ENCODE measurements at places on chromosomes 6 and 20.

GRCh38 chr20:10594296-10594868 lies 79.4 kb downstream of the JAG1 start:
- DNase-seq: no peak

- DNase-seq: no peak
Measured at GRCh38 chr6:159700970-159701369, 7.9 kb upstream of the SOD2 start.

GRCh38 chr6:136137008-136137692 lies 113.0 kb downstream of the MTFR2 start:
- DNase-seq: no peak

- no peak for DNase-seq
Measured at GRCh38 chr6:119768201-119768600, 418.6 kb upstream of the MAN1A1 start.

GRCh38 chr20:58366866-58367265 lies 22.2 kb upstream of the VAPB start:
- DNase-seq: no peak

DNA sequence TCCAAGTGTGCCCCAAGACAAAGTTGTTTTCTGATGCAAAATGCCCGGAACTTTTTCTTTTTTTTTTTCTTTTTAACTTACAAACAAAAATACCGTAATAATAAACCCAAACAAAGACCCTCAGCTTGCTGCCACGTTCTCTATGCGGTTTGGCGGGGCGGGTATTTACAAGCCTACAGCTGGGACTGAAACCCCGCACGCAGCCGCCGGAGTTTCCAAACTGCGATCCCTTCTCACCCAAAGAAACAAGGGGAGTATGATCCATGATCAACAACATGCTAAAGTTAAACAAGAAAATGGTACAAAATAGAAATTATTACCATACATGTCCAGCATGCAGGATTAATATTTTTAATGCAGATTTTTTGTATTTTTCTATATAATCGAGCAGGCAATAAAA lies 2.1 kb downstream of the MAFB start:
- no peak for DNase-seq

GRCh38 chr6:163777716-163778115 lies 363.2 kb downstream of the QKI start:
- DNase-seq: no peak

DNA sequence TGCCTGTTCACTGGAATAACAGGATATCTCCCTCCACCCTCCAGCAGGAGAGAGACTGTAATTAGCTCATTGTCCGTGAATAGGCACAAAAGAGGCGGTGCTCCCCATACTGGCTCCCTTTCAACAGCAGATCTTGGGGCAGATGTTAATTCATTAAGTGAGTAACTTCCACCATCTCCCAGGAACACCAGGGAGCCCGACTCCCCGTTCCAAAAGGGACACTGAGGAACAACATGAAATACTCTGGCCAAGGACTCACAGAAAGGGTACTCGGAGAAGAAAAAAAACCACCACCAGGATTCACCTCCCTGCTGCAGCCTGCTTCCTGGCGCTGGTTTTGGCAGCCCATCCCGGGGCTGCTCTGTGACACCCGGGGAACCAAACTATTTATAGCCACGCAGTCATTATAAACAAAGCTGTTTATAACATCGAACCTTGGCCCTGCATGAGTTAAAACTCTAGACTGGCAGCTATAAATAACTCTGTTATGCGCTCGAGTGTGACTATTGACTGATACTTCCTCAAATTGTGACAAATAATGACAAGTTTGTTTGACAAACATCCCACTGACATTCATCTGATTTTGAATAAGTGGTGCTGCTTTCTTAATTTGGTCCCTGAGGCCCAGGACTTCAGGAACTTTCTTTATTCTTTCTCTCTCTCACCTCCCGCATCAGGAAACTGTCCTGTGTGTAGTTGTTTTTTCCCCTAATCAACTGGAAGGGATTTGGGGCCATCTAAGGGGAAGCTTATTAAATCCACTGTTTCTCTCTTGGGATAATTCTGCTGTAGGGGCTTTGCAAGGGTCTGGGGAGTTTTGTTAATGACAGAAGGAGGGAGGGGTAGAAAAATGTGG lies 521.6 kb downstream of the CD83 start:
- peak; percentile 37 for DNase-seq

GRCh38 chr6:123802351-123802696 lies 1.3 kb upstream of the NKAIN2 start:
- DNase-seq: no peak

- DNase-seq: no peak
Measured at GRCh38 chr6:169289619-169290339, 36.1 kb upstream of the THBS2 start.

DNA sequence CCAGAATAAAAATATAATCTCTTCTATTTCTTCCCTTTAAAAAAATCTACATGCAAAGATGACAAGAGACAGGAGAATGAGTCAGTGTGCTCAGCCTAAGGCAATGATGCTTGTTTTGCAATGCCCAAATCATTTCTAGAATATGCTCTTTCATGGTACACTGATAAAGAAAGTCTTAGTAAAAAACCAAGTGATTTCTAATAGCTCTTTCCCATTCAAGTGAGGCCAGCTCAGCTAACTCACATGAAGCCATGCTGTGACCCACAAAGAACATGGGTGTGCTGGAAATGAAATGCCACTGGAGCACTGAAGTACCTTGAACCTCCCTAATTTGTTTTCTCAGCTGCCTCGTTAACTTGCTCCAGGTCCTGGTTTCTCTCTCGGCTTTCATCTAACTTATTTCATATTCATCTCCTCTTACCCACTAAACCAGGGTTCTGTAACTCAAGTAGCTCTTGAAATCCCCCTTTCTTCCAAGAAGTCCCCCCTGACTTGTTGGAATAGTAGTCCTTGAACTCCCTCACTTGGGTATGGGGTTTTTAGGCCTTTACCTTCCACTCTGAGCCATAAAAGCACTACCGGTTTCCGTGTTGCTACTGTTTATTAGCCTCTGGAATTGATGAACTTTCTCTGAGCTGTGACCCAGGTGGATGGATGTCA lies 92.7 kb downstream of the IRF4 start:
- DNase-seq: peak; percentile 64

DNA sequence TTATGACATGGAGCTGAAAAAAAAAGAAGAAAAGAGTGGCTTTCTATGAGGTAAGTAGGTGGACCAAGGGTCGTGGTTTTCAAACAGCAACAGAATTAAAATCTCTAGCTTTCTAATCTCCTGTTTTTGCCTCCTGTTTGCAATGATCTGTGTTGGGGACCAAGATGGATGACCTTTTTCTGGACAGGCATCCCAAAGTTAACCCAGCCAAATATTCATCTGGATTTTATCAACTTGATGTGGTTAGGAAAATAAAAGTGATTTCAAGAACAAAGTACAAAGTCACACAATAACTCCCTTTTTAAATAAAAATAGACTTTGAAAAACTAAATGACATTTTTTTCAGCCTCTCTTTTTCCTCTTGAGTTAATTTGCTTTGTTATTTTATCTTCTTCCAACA lies 282.1 kb upstream of the PRDM1 start:
- no peak for DNase-seq

DNA sequence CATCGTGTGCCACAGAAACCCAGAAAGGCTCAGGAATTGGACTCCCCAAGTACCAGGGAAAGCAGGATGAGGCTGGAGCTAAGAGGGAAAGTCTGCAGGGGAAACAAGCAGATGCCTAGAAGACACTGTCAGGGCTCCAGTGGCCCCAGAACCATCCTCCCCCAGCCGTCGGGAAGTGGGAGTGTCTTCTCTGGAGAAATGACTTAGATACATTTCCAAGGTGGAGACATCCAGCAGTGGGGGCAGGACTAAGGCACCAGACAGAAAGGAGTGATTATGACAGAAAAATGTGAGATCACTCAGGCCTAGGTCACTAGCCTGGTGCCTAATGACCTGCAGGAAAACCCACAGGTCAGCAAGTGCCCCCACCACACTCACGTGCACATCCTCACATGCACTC lies 36.0 kb upstream of the VSX1 start:
- no peak for DNase-seq

DNA sequence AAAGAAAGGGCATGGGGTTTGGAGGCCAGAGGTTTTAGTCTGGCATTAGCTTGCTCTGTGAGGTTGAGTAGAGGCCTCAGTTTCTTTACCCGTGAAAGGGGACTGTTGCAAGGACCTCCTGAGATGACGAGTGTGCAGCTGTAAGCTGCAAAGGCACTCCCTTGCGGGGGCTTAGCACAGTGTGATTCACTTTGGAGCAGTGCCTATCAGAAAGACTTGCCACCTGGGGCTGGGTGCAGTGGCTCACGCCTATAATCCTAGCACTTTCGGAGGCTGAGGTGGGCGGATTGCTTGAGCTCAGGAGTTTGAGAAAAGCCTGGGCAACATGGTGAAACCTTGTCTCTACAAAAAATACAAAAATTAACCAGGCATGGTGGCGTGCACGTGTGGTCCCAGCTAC lies 7.5 kb upstream of the BAK1 start:
- DNase-seq: no peak

DNA sequence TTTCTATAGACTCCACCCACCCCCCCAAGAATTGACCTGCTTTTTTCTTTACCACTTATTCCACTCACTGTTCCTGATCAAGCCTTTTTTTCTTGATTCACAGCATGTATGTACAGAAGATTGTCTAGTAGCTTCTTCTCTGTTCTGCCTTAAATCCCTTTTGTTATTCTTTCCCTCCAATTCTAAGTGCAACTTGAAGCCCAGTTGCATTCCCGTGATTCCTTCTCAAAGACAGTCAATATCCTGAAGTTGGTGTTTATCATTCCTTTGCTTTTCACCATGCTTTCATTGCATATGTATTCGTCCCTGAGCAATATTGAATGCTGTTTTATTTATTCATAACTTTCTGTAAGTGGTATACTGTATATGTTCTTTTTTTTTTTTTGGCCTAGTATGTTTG lies 21.0 kb downstream of the XRN2 start:
- DNase-seq: no peak

GRCh38 chr6:123526128-123526527 lies 110.6 kb downstream of the TRDN start:
- no peak for DNase-seq

- no peak for DNase-seq
Measured at GRCh38 chr6:2693231-2693630, 57.5 kb downstream of the MYLK4 start.

DNA sequence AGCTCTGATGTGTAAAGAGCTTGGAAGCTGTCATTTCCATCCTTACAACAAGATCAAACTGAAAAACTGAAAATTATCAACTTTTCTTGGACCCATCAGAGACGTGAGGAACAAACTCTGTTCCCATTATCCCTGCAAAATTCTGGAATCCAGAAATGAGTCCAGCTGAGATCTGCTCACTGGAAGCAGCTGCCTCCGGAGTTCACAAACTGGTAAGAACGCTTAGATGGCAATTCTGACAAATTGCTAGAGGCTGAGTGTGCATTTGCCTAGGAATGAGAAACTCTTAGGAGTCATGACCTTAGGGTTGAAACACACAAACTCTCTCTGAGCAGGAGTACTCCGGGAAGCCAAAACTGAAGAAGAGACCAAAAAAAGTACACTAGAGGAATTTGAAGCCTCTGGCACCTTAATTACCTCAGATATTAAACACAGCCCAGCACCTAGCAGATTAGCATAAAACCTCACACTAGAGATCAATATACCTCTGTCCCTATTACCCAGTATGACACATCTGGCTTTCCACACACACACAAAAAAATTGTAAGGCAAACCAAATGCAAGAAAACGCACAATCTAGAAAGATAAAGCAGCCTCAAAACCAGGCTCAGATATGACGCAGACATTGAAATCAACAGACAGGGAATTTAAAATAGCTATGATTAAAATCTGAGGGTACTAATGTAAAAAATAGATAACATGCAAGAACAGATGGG lies 233.5 kb upstream of the SGK1 start:
- DNase-seq: no peak

DNA sequence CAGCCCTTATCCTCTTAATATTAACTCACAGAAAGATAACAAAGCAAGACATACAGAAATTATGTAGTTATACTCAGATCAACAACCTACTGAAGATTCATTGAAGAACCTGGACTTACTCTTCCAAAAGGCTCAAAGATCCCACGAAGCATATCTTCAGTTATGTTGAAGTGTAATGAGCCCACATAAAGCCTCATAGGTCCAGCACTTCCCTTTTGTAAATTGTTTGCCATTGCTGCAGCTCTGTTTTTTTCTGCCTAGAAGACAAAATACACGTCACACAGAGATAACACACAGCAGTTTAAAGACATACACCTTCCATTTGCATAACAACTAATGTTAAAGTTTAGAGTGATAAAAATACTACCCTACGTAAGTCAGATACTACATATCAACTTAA lies 20.4 kb downstream of the RBM39 start:
- no peak for DNase-seq

- DNase-seq: no peak
Measured at GRCh38 chr6:27966044-27966443, 9.0 kb downstream of the OR2B6 start.

DNA sequence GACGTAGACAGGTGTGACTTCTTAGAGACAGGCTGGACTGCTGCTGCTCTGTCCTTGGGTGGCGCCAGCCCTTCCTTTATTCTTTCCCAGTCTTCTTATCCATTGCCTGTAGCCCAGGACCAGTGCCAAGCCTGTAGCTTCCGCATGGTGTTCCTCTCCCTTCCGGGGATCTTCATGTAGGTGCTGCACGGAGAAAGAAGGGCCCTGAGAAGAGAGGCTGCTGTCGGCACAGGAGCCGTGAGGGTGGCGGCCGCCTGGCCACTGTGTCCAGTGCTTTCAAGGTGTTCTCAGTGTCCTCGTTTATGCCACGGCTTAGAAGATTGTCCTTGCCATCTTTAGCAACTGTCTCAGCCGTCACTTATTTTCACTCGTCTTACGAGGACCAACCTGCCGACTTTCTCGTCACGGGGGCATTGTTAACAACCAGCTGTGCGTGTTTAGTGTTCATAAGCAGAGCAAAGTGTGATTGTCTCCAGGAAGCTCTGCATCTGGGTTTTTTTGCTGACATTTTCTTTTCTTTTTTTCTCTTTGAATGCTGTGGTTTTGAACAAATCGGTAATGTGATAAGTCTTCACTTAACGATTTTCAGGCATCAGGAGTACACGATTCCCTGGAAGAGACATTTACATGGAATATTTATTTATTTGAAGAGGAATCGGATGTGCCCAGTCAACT lies 61.2 kb downstream of the PPP1R14C start:
- no peak for DNase-seq

- DNase-seq: no peak
Measured at GRCh38 chr6:156988276-156989158, 211.3 kb downstream of the ARID1B start.

DNA sequence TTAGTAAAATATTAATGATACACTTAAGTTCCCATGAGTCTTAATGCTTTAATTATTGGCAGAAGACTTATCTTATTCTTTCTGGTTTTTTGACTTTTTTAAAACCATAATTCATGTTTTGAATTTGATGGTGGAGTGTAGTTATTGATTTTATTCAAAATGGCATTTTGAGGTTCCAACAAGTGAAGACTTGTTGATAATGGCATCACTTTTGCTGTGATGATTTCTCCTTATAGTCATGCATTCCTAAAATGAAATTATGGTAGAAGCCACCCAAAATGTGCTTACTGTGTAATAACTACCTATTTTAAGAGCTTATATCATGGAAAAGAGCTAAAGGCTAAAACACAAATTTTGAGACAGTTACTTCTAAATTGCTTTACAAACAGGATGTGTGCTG lies 2.2 kb downstream of the DOP1A start:
- no peak for DNase-seq
